ENCODE measurements at places on chromosomes 7 and 10.
A peak's percentile ranks its signal among the peaks of the same experiment; 100 is the strongest.

GRCh38 chr10:44843484-44843883 lies 67.7 kb upstream of the TMEM72 start:
- H3K27ac ChIP-seq, result no peak overlapping the region
- H3K27me3 ChIP-seq, result no peaks in the 10 kb centered on the region
- no peak for DNase-seq
- H3K4me3 ChIP-seq, result no peak overlapping the region
- H3K36me3 ChIP-seq, result no peaks in the 10 kb centered on the region
- no peaks in the 10 kb centered on the region for H3K4me1 ChIP-seq

DNA sequence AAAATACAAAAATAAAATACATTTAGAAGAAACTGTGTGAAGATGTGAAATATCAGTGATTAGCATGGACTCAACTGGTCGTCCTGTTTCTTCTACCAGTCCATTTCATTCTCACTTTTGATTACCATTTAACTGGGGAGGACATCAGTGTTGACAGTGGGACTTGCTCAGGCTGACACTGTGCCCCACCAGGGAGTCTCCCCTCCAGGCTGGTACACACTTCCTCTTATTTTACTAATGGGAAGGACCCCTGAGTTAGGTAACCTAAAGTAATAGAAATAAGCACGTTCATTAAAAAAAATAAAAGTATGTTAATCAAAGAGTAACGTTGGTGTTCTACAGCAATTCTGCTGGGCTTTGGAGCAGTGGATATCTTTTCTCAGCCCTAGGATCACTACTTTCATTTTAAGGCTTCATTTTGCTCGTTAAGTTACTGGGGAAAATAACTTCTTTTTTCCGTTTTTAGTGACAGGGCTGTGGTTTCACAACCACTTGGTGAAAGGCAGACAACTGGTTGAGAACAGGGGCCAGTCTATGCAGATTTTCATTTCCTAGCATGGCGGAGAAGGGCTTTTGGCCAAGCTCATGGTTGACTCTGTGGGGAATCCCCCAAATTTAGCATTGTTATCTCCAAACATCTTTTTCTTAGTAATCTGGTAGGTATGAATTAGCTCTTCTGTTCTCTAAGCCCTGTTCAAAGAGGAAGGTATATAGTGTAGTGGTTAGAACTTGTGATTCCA lies 2.1 kb downstream of the SNX10 start:
- DNase-seq, result peak; percentile 52
- peaks cover 6% of the 10 kb centered on the region for H3K4me1 ChIP-seq
- no peak overlapping the region for H3K4me3 ChIP-seq
- H3K27ac ChIP-seq, result peak overlapping the region; percentile 67

- no peaks in the 10 kb centered on the region for H3K27me3 ChIP-seq
- DNase-seq, result no peak
- H3K4me1 ChIP-seq, result no peaks in the 10 kb centered on the region
- H3K27ac ChIP-seq, result no peak overlapping the region
- H3K36me3 ChIP-seq, result no peaks in the 10 kb centered on the region
Measured at GRCh38 chr10:27774831-27775230, 29.2 kb upstream of the MKX start.

GRCh38 chr10:531541-531940 lies 157.9 kb downstream of the DIP2C start:
- H3K4me1 ChIP-seq, result no peaks in the 10 kb centered on the region
- no peak overlapping the region for H3K4me3 ChIP-seq
- H3K27ac ChIP-seq, result no peak overlapping the region
- no peak for DNase-seq
- no peaks in the 10 kb centered on the region for H3K36me3 ChIP-seq

DNA sequence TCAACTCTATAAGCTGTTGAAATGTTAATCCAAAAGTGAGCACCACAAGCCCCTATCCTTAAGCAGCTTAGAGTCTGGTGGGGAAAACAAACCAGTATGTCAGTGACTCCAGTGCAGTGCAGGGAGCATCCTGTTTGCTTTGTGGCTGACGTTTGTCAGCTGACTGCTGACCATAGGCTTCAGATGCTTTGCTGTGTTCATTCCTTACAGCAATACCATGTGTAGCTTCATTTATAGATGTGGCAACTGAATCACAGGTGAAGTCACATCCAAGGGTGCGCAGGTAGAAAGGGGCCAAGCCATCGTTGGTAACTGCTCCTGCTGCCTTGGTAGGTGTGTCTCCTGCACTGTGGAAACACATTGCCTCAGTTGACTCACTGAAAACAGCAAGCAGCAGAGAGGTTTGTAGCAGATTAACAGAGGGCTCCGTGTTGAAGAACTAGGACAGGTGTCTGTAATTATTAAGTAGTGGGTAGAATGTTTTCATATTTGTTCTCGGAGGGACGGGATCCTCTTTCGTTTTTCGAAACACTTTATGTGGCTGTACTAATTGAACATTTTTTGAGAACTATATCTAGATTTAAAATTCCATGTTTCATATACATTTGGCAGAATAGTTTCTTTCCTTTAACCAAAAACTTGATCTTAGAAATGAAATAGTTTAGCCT lies 2.0 kb downstream of the INSIG1 start:
- DNase-seq, result peak; percentile 29
- H3K4me1 ChIP-seq, result peaks cover 18% of the 10 kb centered on the region
- no peaks in the 10 kb centered on the region for H3K27me3 ChIP-seq

- no peak overlapping the region for H3K27ac ChIP-seq
- H3K4me3 ChIP-seq, result no peak overlapping the region
- no peaks in the 10 kb centered on the region for H3K36me3 ChIP-seq
Measured at GRCh38 chr7:11760372-11760771, 71.6 kb downstream of the THSD7A start.

DNA sequence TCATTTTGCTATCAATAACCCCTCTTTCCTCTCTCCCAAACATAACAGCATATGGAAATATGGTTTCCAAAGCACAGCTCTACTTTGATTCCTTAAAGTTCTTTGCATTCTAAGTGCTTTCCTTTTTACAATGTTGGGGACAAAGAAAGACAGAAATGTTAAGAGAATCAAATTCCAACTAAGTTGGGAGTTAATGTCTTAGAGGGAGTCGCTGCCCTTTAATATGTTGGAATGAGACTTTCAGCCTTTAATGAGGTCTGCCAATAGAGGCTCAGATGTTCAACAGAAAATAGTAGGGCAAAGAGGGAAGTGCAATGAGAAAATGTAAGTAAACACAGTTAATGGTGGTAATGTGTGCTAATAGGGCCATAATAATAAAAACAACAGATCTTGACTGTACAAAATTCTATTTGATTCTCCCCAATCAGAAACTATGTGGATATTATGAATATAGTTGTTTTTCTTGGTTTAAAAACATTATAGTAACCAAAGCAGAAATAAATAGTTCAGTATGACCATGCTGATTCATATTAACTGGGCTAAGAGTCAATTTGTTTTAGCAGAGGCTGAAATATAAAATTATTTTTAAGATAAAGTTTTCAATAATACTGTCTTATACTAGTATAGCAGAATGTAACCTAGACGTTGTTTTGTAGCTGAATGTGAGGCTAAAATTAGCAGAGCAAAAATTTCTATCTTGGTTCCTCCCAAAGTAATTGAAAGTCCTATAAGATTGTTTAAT lies 10.3 kb downstream of the HYCC1 start:
- no peaks in the 10 kb centered on the region for H3K27me3 ChIP-seq
- H3K36me3 ChIP-seq, result no peaks in the 10 kb centered on the region
- H3K4me3 ChIP-seq, result no peak overlapping the region
- no peak for DNase-seq
- no peak overlapping the region for H3K27ac ChIP-seq

GRCh38 chr10:86261941-86262687 lies 104.5 kb downstream of the GRID1 start:
- H3K27me3 ChIP-seq, result no peaks in the 10 kb centered on the region
- no peak overlapping the region for H3K4me3 ChIP-seq
- H3K4me1 ChIP-seq, result no peaks in the 10 kb centered on the region
- H3K36me3 ChIP-seq, result no peaks in the 10 kb centered on the region
- DNase-seq, result no peak
- no peak overlapping the region for H3K27ac ChIP-seq

Measured in T-cell (primary cell).